Adipocyte (in vitro differentiated cells): ENCODE measurements at places on chromosomes 16 and 17.

- no peak for DNase-seq
Observed at GRCh38 chr16:28977703-28978662, 3.4 kb downstream of the SPNS1 start.

- DNase-seq: peak; percentile 72
Observed at GRCh38 chr16:70576431-70577255, 53.0 kb downstream of the SF3B3 start.

DNA sequence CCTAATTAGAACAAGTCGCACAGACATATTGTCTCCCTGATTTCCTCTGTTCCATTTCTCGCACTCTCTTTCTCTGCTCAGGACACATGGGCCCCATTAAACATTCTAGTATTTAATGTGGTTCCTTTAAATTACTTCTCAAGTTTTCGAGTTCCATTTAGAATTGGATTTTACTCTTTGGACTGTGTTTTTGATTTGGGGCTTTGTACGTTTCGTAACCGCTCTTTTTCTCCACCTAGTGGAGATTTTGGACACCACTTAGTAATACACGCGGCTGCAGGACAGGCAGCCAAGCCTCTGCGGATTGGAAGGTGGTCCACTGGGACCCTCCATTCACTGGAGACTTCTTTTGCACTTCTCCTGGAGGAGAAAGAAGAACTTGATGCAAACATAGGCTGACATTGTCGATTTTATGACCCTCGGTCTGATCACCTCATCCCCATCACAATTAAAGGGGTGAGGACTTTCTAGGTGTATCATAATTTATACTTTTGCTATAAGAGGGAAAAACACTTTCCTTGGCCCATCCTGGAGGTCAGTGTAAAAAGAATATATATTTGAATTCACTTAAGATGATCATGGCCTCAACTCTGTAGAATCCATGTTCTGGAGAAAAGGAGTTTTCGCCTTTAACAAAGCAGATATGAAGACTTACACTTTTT lies 85.7 kb downstream of the NOG start:
- DNase-seq: peak; percentile 80

DNA sequence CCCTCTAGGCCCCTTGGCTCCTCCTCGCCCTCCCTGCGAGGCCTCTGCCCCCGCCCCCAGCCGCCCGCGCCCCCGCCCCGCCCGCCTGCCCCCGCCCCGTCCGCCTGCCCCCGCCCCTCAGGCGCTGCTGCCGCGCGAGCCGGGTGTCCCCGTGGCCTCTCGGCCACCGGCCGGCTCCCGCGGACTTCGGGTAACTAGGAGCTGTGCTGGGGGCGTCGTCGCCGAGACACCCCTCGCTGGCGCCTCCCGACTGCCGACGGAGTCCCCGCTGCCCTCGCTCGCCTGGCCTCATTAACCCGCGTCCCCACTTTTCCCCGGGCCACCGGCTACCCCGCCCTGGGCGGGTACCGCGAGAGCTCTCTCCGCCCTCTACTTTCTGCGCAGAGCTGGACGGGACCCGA lies at the start of gene TLCD1:
Gene TLCD1 (minus strand): TSS at position 8 of the 401 bp plus-strand sequence. CDS start 136 bp downstream, outside the sequence.
- peak; percentile 87 for DNase-seq

- peak; percentile 42 for DNase-seq
Observed at GRCh38 chr16:12754824-12755543, 48.7 kb downstream of the CPPED1 start.

DNA sequence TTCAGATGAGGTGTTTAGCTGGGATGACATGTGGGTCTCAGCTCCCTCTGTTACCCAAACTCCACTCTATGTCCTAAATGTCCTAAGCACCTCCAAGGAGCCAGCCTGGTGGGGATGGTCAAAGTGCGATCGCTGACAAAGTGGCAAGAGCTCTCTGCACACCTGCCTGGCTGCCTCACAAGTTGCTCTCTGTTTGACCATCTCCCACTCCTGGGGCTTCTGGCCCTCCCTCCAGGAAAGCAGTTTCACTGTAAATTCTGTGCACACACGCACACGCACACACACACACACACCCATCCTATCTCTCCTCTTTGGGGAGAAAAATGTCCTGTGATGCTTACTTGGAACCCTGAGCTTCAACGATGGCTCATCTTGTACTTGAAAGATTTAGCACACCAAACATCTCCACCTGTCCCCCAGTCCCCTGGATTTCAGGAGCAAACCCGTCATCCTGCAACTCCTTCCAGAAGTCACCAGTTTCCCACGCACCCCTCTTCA lies 1.7 kb downstream of the PITPNA start:
- no peak for DNase-seq
